NCI-H526 (cell line): ENCODE measurements at places on chromosomes 5 and 9.

DNA sequence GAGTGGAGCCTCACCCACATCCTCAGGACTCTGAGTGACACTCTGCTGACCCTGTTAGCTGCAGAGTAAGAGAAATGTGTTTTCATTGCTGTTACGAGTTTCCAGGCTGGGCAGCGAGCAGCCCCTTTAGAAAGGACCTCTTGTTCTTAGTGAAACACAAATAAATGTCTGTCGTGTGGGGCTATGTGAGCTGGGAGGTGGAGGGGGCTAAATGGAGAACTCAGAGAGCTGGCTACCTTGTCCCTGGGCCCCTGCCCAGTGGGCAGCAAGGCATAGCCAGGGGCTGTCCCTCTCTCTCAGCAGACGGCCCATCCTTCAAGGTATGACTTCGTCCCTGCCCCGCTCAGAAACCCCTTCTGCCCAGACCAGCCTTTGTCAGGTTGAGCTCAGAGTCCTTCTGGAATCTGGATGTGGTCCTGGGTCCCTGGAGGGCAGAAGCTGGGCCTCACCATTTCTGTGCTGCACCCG, 10.2 kb downstream of the DCANP1 start:
- no peak for DNase-seq

DNA sequence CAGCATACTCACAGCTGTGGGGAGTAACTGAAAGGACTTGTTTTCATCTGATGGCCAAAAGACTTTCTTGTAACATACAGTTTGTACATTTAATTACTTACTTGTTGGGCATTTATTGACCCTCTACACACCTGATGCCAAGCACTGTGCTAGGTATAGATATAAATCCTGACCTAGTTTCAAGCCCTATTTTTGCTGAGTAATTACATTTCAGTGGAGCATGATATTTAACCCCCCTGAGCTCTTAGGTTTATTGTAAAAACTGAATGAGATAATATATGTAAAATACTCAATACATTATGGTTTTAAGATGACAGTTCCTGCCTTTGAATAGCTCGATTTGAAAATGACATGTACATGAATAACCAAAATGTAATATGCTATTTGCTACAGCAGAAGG, 68.1 kb upstream of the SLC12A2 start:
- DNase-seq: no peak

GRCh38 chr5:44932922-44933585, 124.3 kb downstream of the MRPS30 start:
- DNase-seq: no peak

DNA sequence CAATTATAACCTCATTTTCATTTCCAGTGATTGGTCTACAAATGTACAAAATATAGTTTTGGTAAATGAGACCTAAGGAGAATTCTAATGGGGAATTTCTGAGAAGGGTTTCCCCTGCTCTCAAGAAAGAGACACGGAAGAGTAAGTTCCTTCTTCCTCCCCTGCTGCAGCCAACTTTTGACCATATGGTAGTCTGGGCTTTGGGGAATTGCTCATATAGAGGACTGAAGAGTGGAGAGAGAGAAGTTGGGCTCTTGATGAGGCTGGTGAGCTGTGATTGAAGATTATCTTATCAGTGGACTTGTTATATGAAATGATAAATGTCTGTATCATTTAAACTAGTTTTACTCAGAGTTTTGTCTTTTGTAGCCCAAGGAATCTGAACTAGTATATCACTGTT, 4.3 kb upstream of the LNPEP start:
- DNase-seq: no peak
